ENCODE measurements at places on chromosomes 3 and 15.

DNA sequence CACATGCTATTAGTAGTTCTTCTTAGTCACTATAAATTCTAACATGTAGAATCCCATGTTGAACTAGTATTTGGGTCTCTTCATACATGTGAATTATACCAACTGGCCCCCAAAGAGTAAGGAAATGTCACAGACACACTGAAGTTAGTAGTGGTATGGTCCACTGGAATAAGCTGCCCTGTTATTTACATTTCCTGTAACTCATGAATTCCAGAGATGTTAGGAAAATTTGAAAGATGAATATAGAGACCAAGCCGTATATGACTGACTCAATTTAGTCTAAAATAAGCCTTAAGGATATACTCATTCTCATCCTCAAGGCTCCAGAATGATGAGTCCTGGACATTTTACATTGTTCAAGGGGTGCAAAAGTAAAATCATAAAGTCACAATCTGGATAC is 81.2 kb downstream of the FBXL22 start:
- DNase-seq = no peak

- no peak for DNase-seq
Measured at GRCh38 chr15:77186594-77187011, 115.7 kb upstream of the TSPAN3 start.

DNA sequence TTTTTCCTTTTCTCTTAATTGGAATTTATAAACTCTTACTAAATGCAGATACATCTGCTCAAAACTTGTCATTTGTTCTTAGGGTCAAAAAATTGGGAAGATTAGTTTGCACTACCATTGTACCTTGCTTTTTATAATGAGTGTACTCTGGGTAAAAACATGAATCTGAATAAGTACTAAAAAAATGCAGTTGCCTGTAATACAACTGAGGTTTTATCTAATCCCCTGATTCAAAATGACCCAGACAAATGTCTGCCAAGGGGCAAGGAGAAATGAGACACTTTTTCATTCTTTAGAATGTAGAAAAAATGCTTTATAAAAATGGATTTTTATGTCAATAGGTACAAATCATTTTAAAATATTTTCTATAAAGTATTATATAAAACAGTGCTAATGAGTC is 42.4 kb downstream of the RASA2 start:
- no peak for DNase-seq

DNA sequence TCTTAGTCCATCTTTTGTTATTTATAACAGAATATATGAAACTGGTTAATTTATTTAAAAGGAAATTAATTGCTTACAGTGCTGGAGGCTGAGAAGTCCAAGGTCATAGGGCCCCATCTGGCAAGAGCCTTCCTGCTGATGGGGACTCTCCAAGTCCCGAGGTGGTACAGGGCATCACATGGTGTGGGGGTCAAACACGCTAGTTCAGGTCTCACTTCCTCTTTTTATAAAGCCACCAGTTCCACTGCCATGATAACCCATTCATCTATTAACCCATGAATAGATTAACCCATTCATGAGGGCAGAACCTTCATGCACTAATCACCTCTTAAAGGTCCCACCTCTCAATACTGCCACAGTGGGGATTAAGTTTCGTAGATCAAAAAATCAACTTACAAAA is 659.3 kb downstream of the NAALADL2 start:
- DNase-seq = no peak

GRCh38 chr3:151837057-151837456 is 23.1 kb downstream of the AADAC start:
- DNase-seq = no peak

- DNase-seq = no peak
Measured at GRCh38 chr3:126979046-126979628, 3.8 kb upstream of the PLXNA1 start.

DNA sequence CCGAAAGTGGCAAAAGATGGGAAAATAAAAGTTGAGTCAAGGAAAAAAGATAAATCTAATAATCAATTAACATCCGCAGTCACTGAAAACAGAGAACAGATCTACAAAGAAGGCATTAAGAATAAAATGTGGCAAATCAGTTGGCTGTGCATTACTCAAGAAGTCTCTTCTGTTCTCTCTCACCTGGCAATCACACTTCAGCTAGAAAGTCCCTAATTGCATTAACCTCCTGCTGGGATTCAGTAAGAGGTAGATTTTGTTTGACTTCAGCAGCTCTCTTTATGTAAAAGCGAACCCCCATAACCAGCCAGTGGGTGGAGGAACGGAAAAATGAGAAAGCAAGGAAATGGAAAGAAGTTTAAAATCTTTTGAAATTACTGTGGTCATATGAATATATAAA is 94.7 kb upstream of the PLXND1 start:
- DNase-seq = no peak

DNA sequence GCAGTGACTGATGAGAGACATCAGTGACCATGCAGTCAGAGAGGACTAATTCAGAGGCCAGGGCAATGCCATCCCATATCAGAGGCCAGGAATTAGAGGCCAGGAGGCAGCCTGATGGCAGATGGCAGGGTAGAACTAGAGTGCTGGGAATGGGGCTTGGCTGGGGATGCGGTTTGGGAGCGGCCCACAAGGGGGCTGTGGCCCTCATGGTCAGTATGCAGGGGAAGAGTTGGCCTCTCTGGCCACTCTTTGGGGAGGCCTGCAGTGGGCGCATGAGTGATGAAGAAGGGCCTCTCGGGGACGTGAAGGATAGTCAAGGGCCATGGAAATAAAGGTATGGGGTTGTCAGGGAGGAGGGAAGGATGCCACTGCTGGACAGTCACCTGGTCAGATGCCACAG is 101.7 kb downstream of the EEFSEC start:
- no peak for DNase-seq

- no peak for DNase-seq
Measured at GRCh38 chr3:129315998-129316247, 37.3 kb downstream of the HMCES start.

GRCh38 chr3:129557548-129557894 is 14.5 kb downstream of the H1-8 start:
- DNase-seq = no peak

- DNase-seq = no peak
Measured at GRCh38 chr15:49135342-49135857, 20.0 kb downstream of the COPS2 start.

GRCh38 chr3:25665315-25666280 is 891 bp upstream of the TOP2B start:
- DNase-seq = no peak

GRCh38 chr15:62394079-62394478 is 229.0 kb upstream of the C2CD4B start:
- DNase-seq = no peak

- no peak for DNase-seq
Measured at GRCh38 chr15:32690941-32691688, 26.7 kb upstream of the GREM1 start.

GRCh38 chr15:98900356-98900755 is 107.2 kb downstream of the PGPEP1L start:
- DNase-seq = no peak

DNA sequence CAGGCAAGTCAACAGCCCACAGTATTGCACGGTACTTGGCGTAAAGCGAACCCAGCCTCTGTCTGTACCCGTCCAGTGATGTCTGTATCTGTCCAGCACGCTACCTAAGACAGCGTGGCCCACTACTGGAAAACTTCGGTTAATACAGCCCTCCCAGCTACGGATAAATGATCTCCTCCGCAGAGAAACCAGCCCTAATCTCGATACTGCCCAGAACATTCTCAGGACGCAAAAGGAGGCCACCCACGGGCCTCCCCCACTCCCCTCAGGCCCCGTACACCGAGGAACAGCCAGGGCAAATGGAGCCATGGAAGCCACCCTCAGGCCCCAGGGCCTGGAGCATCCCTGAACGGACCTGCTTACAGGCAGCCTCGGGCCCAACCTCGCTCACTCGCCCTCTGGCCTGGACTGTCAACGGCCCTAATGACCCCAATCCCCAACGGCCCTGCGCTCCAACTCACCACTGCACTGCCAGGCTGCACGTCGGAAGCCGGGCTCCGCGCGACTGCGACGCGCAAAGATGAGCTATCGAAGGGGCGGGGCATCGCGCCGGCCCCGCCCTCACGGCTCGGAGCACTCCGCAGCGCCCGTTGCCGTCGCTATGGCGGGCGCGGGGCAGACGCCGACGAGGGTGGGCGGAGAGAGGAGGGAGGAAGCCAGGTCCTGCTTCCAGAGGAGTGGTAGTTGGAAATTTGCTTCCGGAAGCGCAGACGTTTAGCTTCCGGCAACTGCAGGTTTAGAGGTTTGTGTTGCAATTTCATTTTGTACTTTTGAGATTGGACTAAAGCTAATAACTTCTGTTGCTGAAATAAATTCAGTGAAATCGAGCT is at the start of gene SKIC8:
TSS of gene SKIC8 (minus strand) at position 509 of the 830 bp plus-strand sequence. CDS start 3,923 bp downstream, outside the sequence.
- peak; percentile 75 for DNase-seq

DNA sequence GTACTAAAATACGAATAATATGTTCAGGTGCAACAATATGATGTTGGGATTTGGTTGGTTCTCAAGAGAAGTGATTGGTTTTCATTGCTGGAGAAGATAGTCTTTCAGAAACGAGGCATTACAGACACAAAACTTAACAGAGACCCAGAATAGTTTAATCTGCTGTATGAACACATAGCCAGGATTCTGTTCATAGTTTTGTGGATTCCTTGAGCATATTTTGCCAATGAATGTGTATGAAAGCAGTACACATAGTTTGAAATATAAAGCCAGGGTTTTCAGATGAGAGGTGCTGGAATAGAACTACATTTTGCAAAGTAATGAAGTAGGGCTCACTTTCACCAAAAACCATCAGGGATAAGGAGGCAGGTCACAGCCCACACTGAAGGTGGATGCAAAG is 5.7 kb upstream of the MCTP2 start:
- DNase-seq = no peak

DNA sequence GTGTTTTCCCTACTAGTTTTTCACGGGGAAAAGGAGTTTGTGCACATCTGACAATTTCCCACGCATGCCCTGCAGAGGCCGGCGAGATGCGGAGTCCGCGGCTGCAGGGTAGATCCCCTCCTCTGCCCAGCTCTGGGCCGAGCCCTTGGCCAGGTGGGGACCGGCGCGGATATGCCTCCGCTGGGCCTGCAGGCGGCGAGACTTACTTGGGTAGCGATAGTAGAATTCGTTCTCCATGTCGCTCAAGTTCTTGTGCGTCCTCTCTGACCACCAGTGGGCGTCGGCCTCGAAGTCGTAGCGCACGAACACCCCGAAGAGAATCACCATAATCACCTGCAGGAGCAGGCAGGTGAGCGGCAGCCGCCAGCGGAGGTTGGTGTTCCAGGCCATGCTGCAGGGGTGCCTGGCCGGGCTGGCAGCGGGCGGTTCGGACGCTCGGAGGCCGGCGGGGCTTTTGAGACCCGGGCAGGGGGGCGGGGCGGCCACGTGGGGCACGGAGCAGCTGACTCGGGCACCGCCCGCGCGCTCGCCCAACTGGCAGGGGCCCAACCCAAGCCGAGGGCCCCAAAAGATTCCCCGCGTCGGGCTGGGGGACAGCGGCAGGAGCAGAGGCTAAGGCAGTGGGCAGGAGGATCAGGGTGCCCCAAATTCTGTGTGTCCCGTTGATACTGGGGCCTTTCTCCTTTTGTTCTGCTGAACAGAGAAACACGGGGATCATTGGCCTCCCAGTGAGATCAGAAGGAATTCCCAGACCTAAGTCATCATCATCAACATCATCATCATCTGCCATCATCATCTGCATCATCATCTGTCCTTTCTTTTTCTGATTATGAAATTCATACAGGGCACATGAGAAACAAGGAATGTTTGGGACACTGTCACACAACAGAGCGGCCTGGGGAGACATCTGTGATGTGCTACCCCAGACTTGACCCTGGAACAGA is at the start of gene RHCG:
TSS of gene RHCG (minus strand) at position 429 of the 944 bp plus-strand sequence. CDS start at position 390, 39 bp downstream.
- no peak for DNase-seq

- no peak for DNase-seq
Measured at GRCh38 chr3:160226026-160226907, 1.0 kb downstream of the C3orf80 start.

DNA sequence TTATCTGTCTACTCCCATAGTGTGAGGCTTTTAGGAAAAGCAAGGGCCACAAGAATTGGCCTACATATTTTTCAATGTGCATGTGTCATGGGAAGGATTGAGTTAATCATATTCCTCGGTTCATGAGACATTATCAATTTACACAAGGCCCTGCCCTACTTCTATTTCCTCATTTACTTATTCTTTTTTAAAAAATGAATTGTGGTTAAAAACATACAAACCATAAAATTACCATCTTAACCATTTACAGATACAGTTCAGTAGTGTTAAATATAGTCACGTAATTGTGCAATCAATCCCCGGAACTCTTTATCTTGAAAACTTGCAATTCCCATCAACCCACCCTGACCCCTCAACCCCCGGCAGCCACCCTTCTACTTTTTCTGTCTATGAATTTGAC is 284.0 kb upstream of the GADL1 start:
- DNase-seq = no peak

GRCh38 chr3:62210011-62210410 is 163.3 kb downstream of the FEZF2 start:
- DNase-seq = no peak

GRCh38 chr15:45022871-45023658 is at the start of gene SORD:
TSS of gene SORD (plus strand) at chr15:45023195. CDS start at chr15:45023284, 89 bp downstream.
- peak; percentile 79 for DNase-seq

DNA sequence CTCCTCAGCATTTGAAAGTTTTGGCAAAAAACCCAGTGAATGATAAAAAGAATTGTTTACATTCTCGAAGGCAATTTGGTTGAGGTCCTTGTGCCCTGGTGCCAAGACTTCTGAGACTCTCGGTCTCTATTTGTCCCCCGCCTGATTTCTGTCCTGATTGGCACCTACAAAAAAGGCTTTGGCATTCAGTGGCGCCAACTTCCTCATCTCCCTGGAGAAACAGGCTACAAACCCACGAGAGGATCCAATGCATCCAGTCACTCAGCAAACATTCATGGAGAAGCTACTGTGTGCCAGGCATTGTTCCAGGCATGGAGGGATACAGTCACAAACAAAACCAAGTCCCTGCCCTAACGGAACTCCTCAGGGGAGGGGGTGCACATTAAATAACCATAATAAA is 42.7 kb downstream of the HES1 start:
- no peak for DNase-seq

DNA sequence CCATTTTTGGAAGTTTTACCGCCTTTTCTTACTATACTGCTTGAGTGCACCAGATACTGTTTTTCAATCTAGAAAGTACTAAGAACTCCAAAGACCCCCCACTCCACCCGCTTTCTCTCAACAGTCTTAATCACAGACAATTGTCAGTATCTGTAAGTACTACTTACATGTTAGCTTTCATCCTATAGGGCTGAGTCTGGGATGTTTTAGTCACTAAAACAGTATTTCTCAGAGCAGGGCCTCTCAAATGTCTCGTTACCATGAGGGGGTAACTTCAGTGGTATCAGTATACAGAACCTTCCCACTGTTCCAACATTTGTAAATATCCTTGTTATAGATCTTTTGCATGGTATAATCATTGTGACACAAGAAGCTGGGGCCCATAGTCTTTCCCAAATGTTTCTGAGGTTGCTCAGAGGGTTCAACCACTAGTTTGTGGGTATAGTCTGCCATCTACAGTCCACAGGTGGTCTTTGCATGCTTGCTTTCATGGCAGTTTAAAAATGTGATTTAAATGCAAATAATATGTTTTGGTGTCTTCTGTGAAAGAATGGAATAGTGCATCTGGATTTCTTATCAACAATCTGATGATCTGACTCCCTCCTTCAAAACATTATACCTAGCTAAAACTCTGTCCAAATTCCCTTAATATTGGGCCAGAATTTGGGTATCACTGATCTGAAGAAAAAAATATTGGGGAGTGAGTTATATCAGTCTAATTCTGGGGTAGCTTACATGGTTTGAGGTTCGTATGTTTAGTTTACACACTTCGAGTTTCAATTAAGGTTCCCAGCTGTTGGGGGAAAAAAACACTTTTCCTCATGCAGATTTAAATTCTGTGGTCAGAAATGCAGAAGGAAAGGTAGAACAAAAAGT is 18.0 kb upstream of the DNAJC13 start:
- DNase-seq = no peak

- DNase-seq = no peak
Measured at GRCh38 chr15:52523192-52523591, 5.5 kb downstream of the MYO5A start.
